ENCODE measurements at places on chromosomes 7 and 10.
A peak's percentile ranks its signal among the peaks of the same experiment; 100 is the strongest.

- peak; percentile 55 for DNase-seq
Measured at GRCh38 chr7:158362001-158362400, 225.6 kb downstream of the PTPRN2 start.

DNA sequence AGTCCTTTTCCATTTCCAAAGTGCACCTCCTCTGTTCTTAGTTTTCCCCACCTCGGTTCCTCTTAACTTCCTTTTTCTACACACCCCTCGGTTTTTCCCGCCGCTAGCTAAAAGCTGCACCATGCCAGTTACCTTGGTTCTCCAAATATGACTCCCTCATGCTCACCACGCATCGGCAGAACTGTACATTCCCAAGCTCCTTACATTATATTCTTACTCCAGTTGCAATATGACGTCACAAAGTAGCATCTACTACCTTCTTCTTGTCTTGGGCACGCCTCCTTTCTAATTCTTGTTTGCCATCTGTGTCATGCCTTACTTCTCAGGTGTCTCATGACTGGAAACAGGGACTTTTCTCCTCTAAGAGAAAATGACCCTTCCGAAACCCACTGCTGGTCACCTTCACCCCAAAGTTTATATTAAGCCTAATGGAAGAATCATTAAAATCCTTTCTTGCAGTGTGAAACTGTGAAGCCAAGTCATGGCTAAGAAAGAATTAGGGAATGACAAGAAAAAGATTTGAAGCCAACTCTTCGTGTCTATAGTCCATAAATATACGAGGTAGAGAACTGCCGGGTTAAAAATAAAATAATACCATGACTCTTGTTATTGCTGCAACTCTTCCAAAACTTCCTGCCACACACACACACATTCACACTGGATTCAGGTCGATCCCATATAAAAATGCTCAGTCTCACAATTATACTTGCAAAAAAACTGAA is 1.7 kb downstream of the ESYT2 start:
- no peak for DNase-seq

DNA sequence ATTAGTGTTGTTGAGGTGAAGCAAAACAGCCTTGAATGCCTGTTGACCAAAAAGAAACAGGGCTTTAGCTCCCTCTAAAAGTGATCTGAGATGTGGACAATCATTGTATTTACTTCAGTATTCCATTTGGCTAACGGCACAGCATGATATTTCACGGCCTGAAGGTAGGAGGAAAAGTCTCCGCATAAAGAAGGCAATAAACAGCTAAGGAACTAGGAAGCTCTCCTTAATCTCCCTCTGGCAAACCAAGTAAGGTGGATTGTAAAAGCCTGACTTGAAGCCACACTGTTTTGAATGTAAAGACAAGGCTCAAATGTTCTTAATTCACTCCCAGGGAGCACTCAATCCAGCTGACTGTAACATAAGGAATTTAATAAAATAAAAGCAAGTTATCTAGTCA is 160.0 kb upstream of the ZNF804B start:
- DNase-seq, result no peak

DNA sequence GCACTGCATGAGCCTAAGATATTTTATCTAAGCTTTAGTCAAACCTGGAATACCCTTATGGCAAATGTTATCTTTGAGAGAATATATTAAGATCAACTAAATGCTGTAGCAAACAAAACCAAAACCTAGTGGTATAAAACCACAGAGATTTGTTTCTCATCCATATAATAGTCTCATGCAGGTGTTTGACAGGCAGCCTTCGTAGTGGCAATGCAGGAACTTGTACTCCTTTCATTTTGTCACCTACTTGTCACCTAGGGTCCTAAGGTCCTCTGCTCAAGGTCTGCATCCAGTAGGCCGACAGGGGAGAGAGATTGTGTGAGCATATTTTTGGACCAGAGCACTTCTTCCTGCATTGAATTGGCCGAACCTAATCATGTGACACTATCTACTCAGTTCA is 352.6 kb downstream of the GPR37 start:
- no peak for DNase-seq

GRCh38 chr7:108094346-108094745 is 35.8 kb downstream of the LAMB4 start:
- DNase-seq, result no peak

- no peak for DNase-seq
Measured at GRCh38 chr7:140581411-140581810, 59.2 kb downstream of the DENND2A start.

DNA sequence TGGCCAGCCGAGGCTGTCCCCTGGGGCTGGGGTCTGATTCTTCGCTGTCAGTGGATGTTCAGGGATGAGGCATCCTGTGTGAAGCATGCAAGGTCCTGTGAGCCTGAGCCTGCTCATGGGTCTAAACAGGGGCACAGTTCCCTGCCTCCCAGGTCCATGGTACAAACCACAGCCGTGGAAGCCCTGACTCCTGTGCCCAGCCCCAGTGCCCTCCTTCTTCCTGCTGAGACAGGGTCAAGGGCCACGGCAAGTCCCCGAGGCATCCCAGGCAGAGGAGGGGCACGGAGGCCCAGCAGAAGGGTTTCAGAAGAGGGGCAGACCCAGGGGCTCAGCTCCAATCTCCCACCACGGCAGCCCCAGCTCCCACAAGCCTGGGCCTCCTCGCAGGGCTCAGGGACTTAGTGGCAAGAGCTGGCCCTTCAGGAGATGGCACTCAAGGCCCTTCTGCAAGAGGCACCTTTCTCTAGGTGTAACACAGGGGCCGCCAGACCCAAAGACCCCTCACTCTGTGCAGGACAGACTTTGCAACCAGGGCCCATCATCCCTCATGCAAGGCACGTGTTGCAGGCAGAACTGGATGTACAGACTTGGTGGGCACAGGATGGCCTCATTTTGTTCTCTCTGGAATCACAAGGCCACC is 248.8 kb downstream of the TCERG1L start:
- no peak for DNase-seq

DNA sequence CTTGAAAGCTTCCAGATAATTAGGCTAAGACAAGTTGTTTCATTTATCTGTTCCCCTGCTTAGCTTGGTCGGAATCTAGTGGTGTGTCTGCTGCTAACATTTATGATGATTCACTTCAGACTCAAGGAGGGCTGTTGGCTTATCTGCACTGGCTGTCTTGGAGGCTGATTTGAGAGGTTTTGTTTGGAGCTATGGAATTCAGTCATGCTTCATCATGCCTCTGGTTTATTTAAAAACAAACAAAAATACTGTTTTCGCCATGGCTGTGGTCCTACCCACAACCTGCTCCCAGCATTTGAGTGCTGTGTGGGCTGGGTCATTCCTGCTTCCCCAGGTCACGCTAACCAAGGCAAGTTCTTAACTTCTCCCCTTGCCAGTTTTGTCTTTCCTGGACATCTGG is 11.7 kb upstream of the ARPC1B start:
- DNase-seq, result no peak

DNA sequence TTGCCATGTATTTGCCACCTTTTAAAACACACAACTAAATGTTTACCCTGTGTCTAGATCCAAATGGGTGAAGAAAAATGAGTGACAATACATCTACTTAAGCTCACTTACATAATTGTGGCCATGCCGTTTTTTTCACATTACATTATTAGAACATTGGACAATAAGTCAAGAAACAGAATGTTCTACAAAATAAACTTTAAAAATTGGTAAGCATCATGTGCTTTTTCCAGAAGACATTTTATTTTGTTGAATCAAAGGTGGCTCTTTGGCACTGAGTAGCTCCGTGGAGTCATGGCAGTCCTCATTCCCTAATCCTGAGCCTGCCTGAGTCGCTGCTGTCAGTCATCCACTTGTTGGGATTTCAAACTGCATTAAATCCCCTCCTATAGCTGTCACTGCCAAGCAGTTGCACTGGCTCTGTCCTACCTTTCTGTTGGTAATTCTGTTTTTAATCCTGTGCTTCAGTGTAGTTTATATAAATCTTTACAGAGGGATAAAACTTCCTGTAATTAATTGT is 32.3 kb downstream of the CAV1 start:
- DNase-seq, result no peak

GRCh38 chr7:99720800-99721595 is 14.0 kb downstream of the CYP3A7 start:
- no peak for DNase-seq

GRCh38 chr10:51085204-51085603 is 10.9 kb downstream of the PRKG1 start:
- DNase-seq, result no peak

DNA sequence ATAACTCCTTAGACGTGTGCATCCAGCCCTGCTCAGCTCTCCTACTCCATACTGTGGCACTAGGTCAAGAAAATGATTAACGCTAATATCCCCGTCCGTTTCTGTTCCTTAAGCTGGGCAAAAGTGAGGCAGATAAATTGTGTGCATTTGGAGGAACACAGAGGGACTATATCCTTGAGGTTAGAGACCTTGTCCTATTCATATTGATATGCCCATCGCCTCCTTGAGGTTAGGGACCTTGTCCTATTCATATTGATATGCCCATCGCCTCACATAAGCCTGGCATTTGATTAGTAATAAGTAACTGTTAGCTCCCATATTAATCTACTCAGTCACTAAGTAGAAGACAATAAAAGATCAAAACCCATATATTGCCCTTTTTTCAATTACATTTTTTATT is 12.9 kb upstream of the TAX1BP1 start:
- DNase-seq, result no peak

Data from cardiac septum (tissue), 1 donor.